ENCODE measurements at places on chromosomes 3 and 15. TPM values are rescaled to one million over a fixed set of nuclear protein-coding genes. Genes with fewer than 3 reads are reported as not detected.

Gene PRR20G
- total RNA-seq: not detected

Gene GABRR3
- total RNA-seq: not detected

Gene C3orf20
- 0.31 TPM for total RNA-seq

Gene RARRES1
- 2.5 TPM for total RNA-seq

Gene RASL12
- total RNA-seq: 2.8 TPM

Gene TMEM39A
- 36.0 TPM for total RNA-seq

Gene ILDR1
- total RNA-seq: not detected

Gene EFHB
- total RNA-seq: 0.63 TPM

Gene DCBLD2
- 45.4 TPM for total RNA-seq

Gene IL17RE
- 0.31 TPM for total RNA-seq

Gene KBTBD8
- 13.8 TPM for total RNA-seq

Gene ZNF860
- 5.3 TPM for total RNA-seq

Gene SEMA6D
- total RNA-seq: 85.1 TPM

Gene FSIP1
- 13.8 TPM for total RNA-seq

Gene CPN2
- total RNA-seq: not detected

Gene SLC24A5
- not detected for total RNA-seq

Gene TERC
- total RNA-seq: 57.6 TPM

Gene GOLGA8J
- total RNA-seq: not detected

Gene CCDC33
- total RNA-seq: 0.31 TPM

Gene ACOX2
- total RNA-seq: 3.4 TPM

Gene ARL14
- not detected for total RNA-seq

Gene ARHGAP11A
- 15.3 TPM for total RNA-seq

Gene SNX22
- total RNA-seq: 9.7 TPM

All from parietal lobe (tissue), 2 donors.